Stimulated activated CD8-positive, alpha-beta memory T cell treated with anti-CD3 and anti-CD28 coated beads, Interleukin-4, amount 100 ng/mL, for 1 hour (primary cell): ENCODE measurements at places on chromosomes 4 and X.

GRCh38 chrX:73851014-73852009, 288.3 kb downstream of the CHIC1 start:
- DNase-seq, result peak; percentile 32

DNA sequence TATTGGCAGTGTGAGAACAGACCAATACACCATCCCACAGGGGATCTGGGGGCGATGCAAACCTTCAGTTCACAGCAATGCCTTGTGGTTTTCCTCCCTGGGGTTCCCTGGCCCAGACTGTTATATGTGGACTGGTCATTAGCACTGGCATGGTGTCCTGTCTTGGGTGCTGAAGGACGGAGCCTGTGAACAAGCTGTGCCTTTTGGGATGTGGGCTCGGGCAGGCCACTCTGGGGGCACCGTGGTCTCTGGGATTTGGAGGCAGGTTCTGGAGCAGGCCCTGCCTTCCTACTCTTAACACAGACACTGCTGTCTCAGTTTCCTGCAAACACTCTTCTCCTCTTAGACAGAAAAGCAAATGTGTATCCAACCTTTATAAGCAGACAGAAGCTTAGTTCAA, 93.0 kb upstream of the ADRA2C start:
- DNase-seq, result no peak

DNA sequence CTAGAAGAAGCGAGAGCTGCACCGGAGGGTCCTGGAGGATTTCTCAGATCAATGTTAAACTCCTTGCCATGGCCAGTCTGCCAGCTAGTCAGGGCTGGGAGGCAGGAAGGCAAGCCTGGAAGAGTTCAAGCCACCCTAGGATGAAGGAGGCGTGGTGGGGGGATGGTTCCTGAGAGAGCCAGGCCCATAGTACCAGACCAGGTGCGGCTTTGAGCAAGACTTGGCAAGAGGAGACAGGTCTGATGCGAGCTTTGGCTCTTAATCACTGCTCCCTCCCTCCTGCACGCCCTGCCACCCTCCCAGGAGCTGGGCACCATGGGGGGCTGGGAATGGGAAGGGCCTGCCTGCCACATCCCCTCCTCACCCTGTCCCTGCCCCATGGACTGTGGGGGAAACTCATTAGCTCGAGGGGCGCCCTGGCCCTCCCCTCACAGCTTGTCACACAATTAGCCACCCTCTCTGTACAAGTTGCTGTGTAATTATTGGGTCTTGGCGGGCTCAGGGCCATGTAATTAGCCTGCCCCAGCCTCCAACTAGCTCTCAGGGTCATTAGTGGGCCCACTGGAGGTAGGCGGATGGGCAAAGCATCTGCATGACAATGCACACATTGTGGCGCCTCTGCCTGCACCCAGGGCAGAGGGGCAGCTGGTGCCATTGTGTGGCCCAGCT, 50.3 kb downstream of the EFNB1 start:
- no peak for DNase-seq

DNA sequence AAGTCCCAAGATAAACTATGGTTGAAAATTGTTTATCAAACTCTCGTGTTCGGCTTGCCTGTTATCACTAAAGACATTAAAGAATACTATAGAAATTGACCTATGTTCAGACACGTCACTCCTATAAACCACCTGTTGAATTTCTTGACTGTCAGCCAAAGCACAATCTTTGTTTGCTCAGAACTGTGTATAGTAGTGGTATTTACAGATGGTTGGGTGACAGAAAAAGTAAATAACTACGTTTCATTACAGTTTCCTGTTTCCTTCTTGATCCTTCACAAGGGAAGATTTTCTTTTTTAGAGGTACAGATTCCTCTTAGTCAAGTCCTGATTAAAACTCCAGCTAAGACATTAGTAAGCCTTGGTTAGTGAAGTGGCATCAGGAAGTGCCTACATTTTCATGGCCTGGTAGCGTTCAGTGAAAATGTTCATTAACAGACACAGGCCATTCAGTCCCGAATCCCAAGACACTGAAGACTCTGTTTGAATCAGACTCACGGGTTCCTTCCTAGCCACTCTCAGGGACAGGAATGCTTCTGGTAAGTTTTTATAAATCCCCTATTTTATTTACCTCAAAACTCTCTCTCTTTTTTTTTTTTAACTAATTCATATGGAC, at the start of gene SMIM31:
Gene SMIM31, plus strand, starts transcription at position 259 of the 616 bp plus-strand sequence. CDS start 16,313 bp downstream, outside the sequence.
- no peak for DNase-seq

DNA sequence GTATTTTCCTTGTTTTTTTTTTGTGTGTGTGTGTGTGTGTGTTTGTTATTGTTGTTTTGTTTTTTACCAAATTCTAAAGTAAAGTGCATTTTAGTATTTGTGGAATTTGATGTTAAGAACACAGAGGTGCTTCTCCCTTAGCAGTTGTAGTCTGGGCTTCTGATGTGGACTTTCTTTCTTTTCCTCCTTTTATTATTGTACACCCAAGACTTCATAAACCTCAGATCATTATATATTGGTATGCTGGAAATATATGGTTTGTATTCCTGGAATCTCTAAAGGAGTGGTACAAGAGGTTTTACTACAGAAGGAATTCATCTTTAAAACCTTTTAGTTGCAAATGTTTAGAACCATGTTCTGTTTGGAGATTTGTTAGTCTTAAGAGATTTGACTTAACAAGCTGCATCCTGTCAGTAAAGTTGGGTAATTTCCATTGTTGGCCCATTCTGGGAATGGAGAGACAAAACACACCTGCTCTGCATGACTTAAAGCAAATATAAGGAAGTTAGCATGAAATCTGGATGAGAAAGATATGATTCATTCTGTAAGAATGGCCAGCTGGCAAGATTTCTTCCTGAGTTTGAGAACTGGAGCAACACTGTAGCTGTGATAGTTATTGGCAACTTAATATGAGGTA, 64.0 kb downstream of the SMAD1 start:
- DNase-seq, result no peak

GRCh38 chrX:42242004-42242403, 318.6 kb upstream of the CASK start:
- DNase-seq, result no peak

DNA sequence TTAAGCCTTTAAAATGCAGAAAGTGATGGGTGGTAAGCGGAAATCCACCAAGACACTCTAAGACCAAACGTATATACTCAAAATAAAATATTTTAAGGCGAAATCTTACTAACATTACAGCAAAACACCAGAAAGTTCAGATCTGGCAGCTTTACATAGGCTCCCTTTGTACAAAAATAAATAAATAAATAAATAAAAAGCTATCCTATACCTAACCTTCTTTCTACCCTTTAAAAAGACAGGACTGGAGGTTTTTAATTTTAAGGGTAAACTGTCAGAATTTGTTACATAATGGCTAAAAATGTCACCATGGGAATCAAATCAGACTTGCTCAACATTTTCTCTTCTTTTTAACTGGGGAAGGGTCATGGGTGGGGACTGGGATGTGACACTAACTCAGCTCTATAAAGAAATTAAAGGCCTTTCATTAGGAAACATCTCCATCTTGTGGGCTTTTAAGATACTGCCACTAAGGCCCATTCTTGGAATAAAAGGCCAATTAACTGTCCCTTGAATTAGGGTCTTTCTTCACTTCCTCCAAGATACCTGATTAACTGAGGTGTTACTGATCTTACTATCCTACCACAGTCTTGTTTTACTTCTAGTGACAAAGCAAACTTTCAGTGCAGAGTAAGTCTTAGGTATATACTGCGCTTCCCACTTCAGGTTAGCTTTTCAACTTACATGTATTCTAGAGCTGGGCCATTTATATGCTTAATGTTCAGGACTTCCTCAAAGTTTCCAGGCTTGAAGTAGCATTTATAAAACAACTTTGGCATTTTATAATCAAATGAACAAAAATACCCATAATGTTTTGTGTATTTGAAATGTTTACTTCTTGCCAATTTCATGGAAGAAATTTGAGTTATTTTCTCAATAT, 13.3 kb downstream of the HNRNPD start:
- no peak for DNase-seq

DNA sequence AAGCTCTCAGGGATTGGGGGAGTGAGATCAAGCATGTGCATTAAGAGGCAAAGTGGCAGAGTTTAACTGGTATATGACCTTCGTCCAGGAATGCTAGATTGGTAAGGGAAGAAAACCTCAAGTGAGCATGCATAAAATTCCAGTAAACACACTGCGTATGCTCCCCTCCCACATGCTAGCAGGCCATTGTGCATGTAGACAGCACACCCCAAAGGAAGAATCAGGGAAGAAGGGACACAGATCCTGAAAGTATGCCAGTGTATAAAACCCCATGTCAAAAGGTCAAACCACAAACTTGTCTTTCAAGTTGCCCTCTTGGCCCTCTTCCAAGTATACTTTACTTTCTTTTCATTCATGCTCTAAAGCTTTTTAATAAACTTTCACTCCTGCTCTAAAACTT, 405.2 kb upstream of the CNKSR2 start:
- no peak for DNase-seq

DNA sequence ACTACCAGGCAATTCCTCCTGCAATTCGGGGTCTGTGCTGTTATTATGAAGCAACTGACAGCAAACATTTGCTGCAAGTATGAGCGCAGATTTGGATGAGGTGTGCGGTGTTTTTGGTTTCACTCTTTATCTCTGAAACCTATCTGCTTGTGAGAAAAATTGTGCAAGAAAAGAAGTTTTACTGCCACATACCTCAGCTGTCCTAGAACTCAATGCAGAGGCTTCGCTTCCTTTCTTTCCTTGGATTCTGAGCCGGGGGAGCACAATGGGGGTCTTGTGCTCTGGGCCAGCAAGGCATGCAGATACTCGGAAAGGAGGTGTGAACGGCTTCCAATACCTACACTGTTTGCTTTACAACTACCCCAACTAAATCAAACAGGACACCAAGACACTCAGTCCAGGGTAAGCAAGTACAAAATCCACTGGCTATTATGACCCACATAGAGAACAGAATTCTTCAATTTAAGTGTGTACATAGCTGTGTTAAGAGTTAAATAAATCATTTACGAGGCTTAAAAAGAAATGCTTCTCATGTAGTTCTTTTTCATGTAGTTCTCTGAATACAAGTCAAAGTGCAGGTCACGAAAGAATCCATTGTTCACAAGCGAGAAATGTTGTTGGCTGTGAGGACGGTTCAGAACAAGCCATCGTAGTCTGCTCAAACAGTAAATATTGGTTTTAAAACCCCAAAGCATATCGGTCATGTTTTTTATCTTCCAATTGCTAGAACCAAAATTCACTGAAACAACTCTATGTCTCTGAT, 1.1 kb downstream of the SORBS2 start:
- DNase-seq, result no peak

DNA sequence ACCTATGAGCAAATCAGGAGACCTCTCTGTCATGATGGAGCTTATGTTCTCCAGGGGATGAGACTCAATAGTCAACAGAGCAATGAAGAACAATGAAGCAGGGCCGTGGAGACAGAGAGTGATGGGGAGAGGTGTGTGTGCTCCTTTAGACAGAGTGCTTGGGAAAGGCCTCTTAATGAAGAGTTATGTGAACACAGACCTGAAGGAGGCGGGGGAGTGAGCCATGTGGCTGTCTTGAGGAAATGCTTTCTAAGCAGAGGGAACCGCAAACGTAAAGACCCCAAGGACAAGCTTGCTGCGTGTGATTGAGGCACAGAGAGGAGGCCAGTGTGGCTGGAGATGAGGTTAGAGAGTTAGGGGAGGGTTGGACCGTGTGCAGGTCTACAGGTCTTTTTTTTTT, 53.1 kb downstream of the CHRNA9 start:
- DNase-seq, result no peak

GRCh38 chr4:115515366-115515765, 401.9 kb upstream of the NDST4 start:
- no peak for DNase-seq

GRCh38 chr4:169105620-169106019, 95.6 kb upstream of the CBR4 start:
- DNase-seq, result no peak
